ENCODE measurements at places on chromosomes 13 and 19.

GRCh38 chr13:79874396-79875360, 393.7 kb downstream of the NDFIP2 start:
- no peak for DNase-seq

GRCh38 chr13:24005755-24006281, 108.5 kb upstream of the C1QTNF9B start:
- DNase-seq = no peak

DNA sequence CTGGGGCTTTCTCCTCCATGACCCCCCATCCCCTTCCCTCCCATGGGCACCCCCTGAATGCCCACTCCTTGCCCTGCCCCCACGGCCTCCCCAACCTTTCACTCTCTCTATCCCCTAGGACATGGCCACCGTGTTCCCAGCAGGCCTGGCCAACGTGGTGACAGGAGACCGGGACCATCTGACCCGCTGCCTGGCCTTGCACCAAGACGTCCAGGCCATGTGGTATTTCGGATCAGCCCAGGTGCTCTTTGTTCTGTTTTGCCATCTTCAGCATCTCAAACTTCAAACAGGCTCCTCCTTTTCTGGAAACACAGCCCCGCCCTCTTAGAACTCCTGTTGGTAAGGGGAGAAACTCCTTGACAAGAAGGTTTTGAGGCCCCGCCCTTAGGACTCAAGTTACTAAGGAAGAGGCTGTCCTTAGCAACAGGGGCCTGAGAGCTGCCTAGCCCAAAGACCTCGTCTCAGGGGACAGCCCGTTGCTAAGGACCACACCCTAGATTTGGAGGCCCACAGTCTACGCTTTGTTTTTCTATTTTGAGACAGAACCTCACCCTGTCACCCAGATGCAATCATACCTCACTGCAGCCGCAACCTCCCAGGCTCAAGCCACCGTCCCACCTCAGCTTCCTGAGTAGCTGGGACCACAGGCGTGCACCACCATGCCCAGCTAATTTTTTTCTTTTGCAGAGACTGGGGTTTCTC, 5.1 kb upstream of the FLT3LG start:
- DNase-seq = peak; percentile 56

DNA sequence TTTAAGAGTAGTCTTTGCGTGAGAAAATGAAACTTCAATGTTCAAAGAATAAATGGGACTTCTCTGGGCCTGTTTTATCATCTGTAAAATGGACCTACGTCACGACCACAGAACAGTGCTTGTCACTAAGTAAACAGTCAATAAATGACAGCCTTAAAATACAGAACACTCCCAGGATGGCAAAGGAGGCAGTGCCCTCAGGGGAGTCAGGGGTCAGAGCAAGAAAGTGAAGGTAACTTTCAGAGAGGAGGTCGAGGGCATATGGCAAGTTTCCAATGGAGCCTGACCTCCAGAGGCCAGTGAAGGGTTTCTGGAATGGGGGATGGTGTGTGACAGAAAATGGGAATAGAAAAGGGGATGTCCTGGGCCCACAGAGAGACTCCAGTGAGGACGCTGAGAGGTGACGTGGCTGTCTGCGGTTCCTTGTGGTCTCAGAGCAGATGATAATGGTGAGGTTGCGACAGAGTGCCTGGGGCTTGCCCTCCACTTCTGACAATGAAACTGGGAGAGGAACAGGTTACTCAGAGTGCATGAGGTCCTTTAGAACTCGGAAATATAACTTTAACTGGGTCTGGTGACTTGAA, 91.8 kb downstream of the UBL3 start:
- DNase-seq = peak; percentile 27

GRCh38 chr13:26541041-26541440, 16.4 kb upstream of the WASF3 start:
- no peak for DNase-seq

- no peak for DNase-seq
Measured at GRCh38 chr13:108834193-108834592, 204.8 kb downstream of the MYO16 start.

GRCh38 chr13:51364404-51365008, 25.0 kb downstream of the SERPINE3 start:
- no peak for DNase-seq

DNA sequence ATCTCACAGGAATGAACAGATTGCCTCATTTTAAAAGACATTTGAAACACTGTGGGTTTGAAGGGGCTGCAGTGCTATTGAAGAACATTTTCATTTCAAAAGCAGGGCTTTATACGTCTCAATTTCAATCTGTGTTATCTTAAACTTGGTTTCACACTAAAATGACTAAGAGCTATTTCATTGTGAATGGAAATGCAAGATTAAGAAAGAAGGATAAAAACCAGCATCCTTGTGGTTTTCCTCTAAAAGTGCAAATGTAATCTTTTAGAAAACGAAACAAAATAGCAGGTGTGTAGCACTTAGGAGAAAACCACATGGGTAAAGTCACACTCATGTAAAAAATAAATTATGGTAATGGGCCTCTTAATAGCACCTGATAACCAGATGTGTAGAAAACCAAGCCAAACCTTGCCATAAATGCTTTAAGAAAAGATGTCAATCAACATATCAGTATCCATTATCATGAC, 397.7 kb downstream of the GPC6 start:
- no peak for DNase-seq

DNA sequence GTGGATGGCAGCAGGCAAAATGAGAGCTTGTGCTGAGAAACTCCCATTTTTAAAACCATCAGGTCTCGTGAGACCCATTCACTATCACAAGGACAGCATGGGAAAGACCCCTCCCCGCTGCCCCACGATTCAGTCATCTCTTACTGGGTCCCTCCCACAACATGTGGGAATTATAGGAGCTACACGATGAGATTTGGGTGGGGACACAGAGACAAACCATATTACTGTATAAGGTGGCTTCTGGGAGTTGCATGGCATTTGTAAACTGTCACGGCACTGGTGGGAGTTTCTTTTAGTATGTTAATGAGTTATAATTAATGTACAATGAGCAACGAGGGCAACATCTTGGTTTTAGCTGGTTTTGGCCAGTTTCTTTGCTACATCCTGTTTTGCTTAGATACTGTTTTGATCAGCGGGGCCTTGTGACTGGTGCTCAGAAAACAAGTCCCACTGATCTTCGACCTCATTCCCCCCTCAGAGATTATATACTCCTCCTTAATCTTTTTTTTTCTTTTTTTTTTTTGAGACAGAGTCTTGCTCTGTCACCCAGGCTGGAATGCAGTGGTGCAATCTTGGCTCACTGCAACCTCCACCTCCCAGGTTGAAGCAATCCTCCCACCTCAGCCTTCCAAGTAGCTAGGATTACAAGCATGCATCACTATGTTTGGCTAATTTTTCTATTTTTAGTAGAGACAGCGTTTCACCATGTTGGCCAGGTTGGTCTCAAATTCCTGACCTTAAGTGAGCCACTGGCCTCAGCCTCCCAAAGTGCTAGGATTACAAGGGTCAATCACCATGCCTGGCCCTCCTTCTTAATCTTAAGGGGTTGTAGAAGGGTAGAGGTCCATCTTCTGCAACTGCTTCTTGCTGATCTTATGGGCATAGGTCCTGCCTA, 21.3 kb upstream of the ZNF599 start:
- DNase-seq = no peak

- no peak for DNase-seq
Measured at GRCh38 chr19:46806656-46807055, 18.3 kb upstream of the SLC1A5 start.

DNA sequence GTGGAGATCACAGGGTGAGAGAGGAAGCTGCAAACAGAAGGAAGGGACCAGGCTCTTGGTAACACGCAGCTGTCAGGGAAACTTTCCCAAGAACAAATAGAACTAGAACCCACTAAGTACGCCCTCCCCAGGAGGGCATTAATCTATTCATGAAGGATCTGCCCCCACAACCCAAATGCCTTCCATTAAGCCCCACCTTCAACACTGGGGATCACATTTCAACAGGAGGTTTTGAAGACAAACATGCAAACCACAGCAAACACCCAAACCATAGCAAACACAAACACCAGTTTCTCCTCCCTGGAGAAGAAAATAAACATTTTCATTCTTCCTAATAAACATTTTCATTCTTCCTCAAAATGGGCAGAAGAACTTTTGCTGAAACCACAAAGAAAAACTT, 329.6 kb downstream of the EFNB2 start:
- DNase-seq = no peak

GRCh38 chr13:87999240-87999700, 328.1 kb downstream of the SLITRK5 start:
- no peak for DNase-seq

- DNase-seq = no peak
Measured at GRCh38 chr19:56637976-56638555, 4.9 kb upstream of the SMIM17 start.

DNA sequence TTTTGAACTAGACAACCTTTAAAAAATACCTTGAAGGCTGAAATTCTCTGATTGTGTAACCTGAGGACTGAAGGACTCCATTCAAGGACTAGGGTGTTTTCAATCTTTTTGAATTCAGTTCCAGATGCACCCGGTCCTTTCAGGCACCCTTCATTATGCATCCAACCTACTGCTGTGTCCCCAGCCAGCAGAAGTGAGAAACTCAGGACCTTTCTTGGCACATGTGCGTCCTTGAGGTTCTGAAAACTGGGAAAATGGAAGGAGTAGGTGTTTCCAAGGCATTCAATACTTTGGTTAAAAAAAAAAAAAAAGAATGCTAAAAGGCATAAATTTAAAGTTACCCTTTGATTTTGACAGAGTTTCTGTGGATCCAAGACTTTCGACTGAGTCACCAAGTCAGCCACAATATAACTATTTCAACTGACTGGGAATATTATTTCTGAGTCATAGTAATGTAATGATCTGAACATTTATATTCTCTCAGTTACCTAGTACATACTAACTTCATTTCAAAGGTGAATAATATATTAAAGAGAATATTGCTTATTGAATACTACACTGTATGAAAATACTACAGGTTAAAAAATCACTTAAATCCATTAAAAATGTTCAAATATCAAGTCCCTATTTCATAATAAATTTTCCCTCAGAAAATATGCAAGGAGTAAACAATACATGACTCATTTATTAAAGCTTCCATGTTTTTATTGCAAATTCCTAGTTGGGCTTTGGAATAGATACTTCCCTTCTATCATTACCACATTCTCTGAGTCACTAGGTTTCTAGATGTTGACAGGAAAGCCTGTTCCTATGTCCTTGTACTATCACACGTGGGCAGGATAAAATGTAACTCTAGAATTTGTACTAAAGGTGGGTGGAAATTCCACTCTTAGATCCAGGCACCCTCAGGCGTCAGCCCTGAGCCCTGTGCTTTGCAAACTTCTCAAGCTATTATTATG, 2.4 kb upstream of the ITGBL1 start:
- DNase-seq = no peak
